KBM-7 (cell line): ENCODE measurements at places on chromosomes 4 and X.

DNA sequence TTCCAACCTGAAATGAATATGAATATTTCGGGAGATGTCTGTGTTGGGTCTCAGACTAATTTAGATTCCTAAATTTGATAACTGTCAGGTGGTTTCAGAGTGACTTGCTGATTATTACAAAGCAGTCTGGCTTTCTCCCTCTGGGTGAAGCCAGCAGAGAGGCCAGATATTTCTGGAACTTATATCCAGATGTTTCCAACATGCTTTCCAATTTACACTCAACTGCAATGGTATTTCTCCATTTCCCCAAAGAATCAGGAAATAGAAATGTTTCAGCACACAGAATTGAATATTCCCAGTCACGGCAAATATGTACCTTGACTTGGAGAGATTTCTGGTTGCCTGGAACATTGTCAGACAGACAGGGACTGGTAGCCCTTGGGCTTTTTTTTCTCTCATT is 48.5 kb upstream of the EGFL6 start:
- DNase-seq = no peak

DNA sequence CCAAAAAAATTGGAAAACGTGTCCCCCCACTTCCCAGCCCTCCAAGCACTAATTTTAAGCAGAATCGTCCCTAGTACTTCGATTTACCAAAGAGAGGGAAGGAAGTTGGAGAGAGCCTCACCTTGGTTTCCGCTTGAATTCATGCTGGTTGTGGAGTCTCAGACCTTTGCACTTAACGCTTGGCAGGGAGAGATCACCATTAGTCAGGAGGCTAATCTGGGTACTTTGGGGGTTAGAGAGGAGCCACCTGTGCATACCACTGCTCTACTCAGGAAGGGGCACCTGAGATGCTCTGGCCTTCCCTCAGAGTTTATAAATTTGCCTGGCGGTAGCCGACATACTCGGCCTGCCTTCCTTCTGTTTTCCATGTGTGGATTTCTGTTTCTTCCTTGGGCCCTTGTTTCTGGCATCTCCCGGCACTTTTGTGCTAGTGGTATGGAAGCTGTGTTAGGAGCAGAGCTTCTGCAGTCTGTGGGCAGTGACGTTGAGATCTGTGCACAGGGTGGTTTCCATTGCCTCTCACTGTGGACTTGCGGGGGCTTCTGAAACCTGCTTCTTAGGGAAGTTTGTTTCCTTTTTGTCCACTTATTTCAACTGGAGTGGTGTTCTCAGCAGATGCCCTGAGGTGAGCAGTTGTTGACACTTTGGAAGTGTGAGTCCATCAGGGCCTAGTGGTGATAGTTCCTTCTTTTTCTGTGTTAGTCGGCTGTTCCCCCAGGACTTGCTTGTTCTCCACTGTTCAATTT is 104.2 kb downstream of the TMEM131L start:
- DNase-seq = no peak

GRCh38 chr4:124386648-124387047 is 325.9 kb downstream of the ANKRD50 start:
- DNase-seq = peak; percentile 3

- no peak for DNase-seq
Observed at GRCh38 chr4:176189891-176190795, 5.2 kb downstream of the SPATA4 start.

DNA sequence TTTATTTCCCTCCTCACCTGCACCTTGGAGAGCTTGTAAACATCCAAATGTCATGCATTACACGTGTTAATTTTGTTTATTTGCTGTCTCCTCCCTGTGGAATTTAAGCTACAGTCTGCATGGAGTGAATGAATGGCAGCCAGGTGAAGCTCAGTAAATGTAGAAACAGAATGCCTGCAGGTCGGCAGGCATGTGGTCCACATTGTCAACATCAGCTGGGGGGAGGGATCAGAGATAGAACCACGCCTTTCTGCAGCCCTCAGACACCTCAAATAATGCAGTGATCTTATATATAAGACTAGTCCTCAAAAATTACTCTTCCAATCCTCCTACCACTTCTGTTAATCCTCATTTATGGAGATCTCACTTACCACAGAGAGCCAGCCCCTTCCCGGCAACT is 131.2 kb upstream of the KIT start:
- no peak for DNase-seq

- peak; percentile 80 for DNase-seq
Observed at GRCh38 chr4:186726426-186727168, 2.9 kb upstream of the FAT1 start.
